ENCODE measurements at places on chromosomes 7 and 10.

DNA sequence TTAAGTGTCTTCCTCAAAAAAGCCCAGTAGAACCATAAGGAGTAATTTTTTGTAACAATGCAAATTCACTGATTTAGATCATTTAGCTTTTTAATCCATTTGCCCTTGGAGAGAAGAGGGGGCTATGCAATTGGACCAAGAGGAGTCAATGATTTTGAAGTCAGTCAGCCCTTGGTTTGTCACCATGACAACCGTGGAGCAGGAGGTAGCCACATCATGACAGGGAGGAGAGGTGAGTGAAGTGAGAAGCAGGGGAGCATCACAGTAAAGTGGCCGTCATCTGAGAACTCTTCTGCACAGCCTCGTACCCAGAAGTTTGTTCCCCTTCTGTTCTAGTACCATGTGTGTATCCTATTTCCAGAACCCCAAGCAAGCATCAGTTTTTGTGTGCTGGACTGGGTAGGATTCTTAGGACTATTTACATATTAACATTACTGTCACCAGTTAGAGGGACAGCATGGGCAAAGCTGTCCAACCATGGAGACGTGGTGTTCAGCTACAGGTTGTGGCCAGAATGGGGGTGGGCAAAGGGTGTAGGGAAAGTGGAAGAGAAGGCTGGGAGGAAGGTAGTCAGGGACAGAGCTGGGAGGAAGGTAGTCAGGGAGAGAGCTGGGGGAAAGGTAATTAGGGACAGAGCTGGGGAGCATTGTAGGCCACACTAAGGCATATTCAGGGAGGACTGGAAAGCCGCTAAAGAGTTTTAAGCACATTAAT, 13.1 kb downstream of the UBE3C start:
- no peak for DNase-seq

- no peak for DNase-seq
These were observed 15.9 kb downstream of the GUSB start for GRCh38 chr7:65966146-65966545.

- DNase-seq, result no peak
These were observed 45.2 kb downstream of the GNAT3 start for GRCh38 chr7:80466636-80467035.

DNA sequence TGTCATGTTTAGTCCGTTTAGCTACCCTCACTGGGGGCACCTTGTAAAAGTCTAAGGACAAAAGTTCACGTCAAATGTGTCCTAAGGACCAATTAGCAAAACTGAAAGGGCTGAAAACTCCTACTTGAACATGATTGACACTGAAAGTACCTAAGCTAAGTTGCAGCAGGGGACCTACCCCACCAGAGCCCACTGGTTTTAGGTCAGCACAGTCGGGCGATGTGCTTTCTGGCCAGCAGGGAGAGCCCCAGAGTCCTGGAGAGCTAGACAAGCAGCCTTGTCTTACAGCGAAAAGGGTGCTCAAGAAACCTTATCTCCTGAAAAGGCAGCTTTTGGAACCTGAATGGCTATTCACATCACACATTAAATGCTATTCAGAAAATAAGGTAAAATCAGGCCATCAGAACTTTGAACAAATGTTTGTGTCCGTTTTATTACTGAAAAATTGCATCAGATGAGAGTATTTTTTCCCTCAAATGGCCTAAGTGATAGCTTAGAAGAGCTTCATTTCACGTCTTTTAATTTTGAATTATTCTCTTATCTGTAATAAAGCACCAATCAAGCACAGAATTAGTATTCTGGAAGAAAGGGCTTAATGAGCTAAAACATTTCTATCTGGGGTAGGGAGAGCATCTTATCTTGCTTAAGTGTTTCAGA, 52.2 kb upstream of the MKI67 start:
- DNase-seq, result peak; percentile 18

GRCh38 chr10:78699971-78700370, 368.8 kb upstream of the ZMIZ1 start:
- no peak for DNase-seq

GRCh38 chr7:98957766-98958165, 79.4 kb downstream of the TRRAP start:
- no peak for DNase-seq

GRCh38 chr7:133077394-133077793, 4.5 kb downstream of the CHCHD3 start:
- DNase-seq, result no peak

DNA sequence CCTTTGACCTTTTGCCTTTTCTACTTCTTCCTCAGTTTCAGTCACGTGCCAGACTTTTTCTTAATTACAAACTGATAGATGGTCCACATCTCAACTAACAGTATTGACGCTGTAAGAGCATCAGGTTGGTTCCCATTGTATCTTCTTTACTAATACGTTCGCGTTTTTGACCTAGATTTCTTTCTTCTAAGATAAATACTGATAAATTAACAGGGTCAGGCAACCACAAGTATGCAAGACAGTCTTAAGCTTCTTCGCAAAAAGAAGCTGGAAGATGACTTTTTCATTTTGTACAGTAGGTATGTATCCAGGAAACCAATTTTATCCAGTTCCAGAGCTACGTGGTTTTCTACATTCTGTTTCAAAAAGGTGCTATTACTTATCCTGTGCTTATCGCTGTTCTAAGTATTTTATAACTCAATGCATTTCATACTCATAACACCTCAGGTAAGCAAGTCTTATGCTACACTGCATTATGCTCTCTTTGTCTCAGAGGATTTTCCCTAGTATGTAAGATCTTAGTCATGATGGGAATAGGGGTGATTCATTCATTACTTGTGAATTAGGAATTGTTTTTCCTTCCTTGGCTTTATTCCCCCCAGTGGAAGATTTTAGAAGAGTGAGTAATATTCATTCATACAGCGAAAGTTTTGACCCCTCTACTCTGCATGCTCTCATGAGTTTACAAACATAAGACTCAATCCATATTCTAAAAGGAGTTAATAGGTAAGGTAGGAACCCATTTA, 955 bp downstream of the DUS4L start:
- no peak for DNase-seq

GRCh38 chr10:132592790-132593383, 55.3 kb downstream of the INPP5A start:
- no peak for DNase-seq

- DNase-seq, result no peak
These were observed 754.5 kb upstream of the LRRN3 start for GRCh38 chr7:110336423-110336822.

DNA sequence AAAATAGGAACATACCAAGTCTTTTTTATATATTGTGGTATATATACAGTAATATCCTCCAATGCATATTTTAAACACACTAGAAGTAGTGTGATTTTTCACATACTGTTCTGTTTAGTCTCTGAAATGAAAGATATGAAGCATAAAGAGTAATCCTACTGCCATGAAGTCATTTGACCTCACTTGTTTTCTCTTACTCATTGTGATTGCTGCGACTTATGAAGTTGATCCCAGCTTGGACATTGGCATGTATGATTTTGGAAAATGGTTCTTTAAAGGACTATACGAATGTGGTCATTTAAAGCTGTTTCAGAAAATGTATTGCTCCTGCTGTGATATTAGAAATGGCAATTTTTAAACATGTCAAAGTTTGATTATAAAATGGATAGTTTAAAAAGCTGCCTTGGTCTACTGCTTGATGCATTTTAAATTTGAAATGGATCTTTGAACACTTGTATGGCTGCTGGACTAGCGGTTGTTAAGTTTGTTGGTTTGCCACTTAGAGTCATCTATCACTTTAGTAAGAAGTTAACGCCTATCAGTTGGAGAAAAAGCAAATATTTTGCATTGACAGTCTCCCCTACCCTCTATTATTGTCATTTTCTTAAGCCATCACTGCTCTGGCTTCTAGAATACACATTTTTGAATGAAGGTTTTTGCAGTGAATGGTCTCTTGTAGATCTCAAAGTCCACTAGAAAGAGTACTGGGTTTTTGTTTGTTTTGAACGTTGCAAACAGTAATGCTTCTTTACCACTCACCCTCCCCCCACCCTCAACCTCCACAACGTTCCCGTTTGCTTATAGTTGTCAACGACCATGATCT, 881 bp upstream of the PCGF5 start:
- no peak for DNase-seq

DNA sequence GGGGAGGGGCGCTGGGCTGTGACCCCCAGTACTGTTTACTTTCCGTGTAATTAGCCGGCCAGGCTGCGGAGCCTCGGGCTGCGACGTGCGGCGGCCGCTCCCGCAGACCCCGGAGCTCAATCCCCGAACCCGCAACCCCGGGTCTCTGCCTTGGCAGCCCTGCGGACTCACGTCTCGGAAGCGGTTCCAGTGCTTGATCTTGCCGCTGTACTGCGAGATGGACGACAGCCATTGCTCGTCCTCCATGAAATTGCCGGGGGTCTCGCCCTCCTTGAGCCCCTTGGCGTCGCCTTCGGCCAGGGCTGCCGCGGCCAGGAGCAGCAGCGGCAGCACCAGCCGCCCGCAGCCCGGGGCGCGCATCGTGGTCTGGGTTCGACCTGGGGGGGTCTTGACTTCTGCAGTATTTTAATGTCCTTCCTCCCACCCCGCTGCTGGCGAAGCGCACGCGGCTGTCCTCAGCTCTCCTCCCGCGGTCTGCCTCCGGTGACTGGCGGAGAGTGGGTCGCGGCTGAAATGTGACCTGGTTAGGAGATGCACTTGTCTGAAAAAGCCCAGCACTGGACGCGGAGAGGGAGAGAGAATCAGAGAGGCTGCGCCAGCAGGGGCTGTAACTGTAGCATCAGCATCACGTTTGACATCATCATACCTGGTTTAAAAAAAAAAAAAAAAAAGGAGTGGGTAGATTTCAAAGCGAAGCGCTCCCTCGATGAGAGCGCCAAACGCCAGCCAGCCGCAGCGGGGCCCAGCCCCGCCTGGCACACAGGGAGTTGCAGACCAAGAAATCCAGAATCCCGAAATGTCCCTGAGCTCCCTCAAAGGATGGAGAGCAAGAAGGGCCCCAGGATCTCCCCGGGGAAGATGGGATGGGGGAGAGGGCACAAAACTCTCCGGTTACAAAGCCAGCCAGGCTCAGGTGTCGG, at the start of gene SPOCK2:
SPOCK2 (minus strand) TSS at position 583 of the 920 bp plus-strand sequence; CDS start at position 360, 223 bp downstream.
- peak; percentile 59 for DNase-seq

DNA sequence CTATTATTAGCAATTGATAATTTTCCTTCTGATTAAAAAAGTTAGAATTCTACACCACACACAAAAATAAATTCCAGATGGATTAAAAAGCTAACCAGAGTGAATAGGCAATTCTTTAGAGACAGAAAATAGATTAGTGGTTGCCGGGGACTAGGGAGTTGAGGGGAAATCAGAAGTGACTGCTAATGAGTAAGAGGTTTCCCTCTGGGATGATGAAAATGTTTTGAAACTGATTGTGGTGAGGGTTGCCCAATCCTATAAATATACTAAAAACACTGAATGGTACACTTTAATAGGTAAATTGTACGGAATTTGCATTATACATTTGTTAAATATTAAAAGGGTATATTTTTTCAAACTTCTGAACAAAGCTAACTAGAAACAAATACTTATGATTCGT, 214.9 kb downstream of the GPAM start:
- DNase-seq, result no peak

GRCh38 chr10:3149918-3150317, 22.7 kb downstream of the PITRM1 start:
- no peak for DNase-seq

DNA sequence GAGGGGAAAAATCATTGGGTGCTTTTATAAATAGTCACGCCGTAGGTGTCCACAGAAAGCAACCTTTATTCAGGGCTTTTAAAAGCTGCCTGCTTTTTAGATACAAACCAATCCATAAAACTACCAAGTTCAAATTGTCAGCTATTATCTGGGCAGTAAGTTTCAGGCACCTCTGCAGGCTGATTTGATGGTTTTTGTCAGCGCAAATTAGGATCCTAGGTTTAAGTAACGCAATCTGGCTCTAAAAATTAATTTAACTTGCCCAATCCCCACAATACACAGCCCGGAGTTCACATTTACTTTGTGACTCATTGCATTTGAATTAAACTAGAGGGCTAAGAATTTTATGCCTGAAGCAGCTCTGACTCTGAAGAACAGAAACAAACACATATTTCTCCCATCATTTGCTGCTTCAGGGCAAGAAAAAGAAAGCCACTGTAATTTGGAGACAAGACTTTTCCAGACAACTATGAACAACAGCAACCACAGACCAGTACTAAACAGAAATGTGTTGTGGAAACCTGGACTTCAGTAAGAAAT, 43.3 kb downstream of the NRP1 start:
- DNase-seq, result no peak

DNA sequence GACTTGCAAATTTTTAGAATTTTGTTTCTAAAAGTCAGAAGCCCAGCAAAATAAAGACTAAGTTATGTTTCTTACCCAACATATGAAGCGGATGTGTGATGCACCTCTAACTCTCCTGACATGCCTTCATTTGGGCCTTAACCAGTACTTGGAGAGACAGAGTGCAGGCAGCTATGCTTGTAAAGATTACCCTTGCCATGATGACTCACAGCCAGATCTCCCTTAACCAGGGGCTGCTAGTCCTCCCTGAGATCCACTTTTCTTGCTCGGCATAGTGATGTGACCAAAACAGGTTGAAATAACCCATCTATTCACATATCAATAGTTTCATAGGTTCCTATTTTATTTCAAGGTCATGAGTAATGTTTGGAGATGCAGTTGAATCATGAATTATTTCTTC, 43.6 kb downstream of the PPP1R3A start:
- no peak for DNase-seq

DNA sequence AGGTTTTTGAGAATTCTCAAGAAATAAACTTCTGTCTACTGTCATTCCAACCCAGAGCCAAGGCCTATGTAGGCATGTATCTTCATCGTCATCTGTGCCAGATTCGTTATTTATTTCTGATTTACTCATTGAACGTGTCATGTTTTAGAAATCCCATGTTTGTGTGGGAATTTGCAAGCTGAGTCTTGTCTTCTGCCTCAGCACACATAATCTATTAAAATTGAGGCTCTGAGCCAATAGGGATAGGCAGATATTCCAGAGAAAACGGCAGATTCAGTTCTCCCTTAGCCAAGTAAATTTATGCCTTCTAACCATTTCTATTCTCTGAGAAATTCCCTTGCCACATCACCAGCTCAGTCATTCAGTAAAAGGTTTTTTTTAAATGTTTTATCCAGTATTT, 444.6 kb downstream of the REEP3 start:
- DNase-seq, result no peak

DNA sequence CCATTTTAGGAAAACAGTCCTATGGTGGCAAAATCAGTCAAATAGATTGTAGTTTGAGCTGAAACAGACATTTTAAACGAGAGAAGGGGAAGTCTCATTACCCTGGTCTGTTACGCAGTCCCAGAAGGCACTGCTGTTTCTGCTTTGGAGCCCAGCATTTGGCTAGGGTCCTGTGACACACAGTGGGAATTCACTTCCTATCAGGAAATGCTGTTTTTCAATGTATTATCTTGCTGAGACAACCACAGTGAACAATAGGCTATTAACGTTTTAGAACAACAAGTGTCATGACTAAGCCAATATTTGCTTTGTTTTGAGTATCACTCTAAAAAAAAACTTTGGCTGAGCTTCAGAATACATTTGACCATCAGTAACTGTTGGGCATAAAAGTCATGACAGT, 74.1 kb downstream of the ADD3 start:
- no peak for DNase-seq

- no peak for DNase-seq
These were observed 177.3 kb downstream of the KMT2E start for GRCh38 chr7:105191331-105191730.
